Osteoblast (primary cell): ENCODE measurements at places on chromosomes 7 and 10. TPM values are rescaled to one million over a fixed set of nuclear protein-coding genes. Genes with fewer than 3 reads are reported as not detected.

- H3K27me3 ChIP-seq: no peaks in the 10 kb centered on the region
- H3K4me3 ChIP-seq: no peak overlapping the region
- no peaks in the 10 kb centered on the region for H3K4me1 ChIP-seq
- no peak for DNase-seq
Measured at GRCh38 chr7:109844362-109844761, 1246.6 kb upstream of the LRRN3 start.

DNA sequence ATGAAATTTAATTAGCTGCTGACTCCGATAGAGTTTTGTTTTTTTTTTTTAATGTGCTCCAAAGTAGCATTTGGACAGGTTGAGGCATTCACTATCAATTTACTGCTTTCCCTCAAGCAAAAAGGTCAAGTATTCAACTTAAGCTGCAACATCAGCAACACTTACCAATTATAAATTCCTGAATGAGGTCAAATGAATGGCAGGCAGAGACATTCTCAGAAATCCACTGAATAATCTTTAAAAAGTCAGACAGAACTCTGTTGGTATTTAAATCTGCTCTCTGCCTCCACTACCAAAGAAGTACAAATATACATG is 62.8 kb downstream of the GSAP start:
- H3K4me3 ChIP-seq: no peak overlapping the region
- H3K27me3 ChIP-seq: no peaks in the 10 kb centered on the region
- H3K36me3 ChIP-seq: no peaks in the 10 kb centered on the region

GRCh38 chr7:54827734-54828133 is 68.7 kb upstream of the SEC61G start:
- no peak overlapping the region for H3K4me3 ChIP-seq
- no peaks in the 10 kb centered on the region for H3K36me3 ChIP-seq
- no peak overlapping the region for H3K27ac ChIP-seq
- no peaks in the 10 kb centered on the region for H3K27me3 ChIP-seq
- H3K4me1 ChIP-seq: peaks cover 5% of the 10 kb centered on the region
- no peak for DNase-seq

GRCh38 chr7:31734456-31734855 is 47.4 kb downstream of the PPP1R17 start:
- no peak overlapping the region for H3K4me3 ChIP-seq
- H3K4me1 ChIP-seq: no peaks in the 10 kb centered on the region
- H3K27ac ChIP-seq: no peak overlapping the region
- no peaks in the 10 kb centered on the region for H3K27me3 ChIP-seq

Gene CREB5
- 5.0 and 5.1 TPM in 2 replicates for total RNA-seq
